ENCODE measurements at places on chromosomes 7 and 10.

GRCh38 chr10:31073996-31074721, 42.5 kb upstream of the ZNF438 start:
- no peak for DNase-seq

- no peak for DNase-seq
Measured at GRCh38 chr7:1323178-1324027, 90.7 kb downstream of the UNCX start.

DNA sequence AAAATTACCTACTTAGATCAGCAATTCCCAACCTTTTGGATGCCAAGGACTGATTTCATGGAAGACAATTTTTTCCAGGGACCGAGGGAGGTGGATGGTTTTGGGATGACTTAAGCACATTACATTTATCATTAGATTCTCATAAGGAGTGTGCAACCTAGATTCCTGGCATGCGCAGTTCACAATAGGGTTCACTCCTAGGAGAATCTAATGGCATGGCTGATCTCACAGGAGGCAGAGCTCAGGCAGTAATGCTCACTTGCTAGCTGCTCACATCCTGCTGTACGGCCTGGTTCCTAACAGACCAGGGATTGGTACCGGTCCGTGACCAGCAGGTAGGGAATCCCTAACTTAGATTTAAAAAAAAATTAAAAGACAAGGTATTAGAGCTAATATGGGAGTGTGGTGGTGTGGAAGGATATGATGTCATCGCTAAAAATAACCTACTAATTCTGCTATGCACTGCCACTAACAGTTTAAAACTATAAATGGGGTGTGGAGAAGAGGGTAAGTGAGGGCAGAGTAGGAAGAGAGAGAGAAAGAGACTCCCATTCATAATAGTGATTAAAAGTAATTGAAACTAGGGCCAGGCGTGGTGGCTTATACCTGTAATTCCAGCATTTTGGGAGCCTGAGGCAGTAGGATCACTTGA, 282.7 kb downstream of the BAMBI start:
- no peak for DNase-seq

DNA sequence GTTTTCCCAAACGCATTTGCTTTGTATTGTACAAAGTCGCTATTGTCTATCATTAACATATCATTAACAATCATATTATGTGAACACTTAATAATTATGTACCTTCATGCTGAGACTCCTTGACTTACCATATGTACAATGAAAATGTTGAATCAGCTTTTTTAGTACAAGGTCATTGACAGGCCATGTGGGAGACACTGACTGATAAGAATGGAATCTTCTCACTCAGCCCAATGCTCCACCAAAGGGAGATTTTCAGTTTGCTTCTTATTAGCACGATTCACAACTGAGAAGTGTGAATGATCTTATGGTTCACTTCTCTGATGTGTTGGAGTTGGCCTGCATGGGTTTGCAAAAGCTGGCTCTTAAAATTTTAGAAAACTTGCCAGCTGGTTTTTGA, 253.5 kb upstream of the TEX47 start:
- no peak for DNase-seq

DNA sequence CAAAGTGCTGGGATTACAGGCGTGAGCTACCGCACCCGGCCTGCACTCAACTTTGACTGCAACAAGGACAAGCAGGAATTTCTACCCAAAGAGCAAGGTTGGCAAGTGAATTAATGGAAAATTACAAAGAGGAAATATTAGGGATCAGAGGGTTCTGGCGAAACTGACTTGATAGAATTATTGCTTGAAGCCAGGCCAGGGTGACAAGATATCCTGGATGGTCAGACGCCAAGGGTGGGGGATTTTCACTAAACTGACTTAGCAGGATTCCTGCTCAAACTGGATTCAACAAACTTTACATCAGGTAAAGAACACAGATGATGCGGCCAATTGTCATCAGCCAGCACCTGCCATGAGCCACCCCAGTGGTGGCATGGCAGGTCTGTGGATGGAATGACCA, 603.6 kb upstream of the MGMT start:
- no peak for DNase-seq

- no peak for DNase-seq
Measured at GRCh38 chr10:72083790-72084459, 4.4 kb downstream of the SPOCK2 start.

DNA sequence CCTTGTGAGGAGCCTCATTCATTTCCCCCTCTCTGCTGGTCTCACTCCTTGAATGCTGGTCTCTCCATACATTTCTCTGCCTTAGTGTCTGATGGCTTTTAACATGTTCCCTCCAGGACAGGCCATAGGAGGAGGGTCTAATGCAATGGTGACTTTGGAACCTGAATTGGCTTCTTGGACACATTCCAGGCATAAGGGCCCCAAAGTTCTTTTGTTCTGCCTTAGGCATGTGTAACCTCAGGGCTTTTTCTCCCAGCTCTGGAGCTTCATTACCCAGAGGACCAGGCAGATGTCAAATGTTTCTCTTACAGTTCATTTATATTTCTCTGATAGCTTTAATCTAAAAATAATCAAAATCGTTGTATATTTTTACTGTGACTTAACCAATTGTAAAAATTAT, 162.6 kb downstream of the SDK1 start:
- no peak for DNase-seq

- DNase-seq, result no peak
Measured at GRCh38 chr10:7534480-7534852, 123.6 kb upstream of the SFMBT2 start.

- no peak for DNase-seq
Measured at GRCh38 chr10:16748749-16749148, 68.5 kb downstream of the RSU1 start.

GRCh38 chr10:129099992-129100391, 367.0 kb upstream of the MGMT start:
- no peak for DNase-seq

- no peak for DNase-seq
Measured at GRCh38 chr10:17443707-17444387, 10.5 kb downstream of the ST8SIA6 start.

DNA sequence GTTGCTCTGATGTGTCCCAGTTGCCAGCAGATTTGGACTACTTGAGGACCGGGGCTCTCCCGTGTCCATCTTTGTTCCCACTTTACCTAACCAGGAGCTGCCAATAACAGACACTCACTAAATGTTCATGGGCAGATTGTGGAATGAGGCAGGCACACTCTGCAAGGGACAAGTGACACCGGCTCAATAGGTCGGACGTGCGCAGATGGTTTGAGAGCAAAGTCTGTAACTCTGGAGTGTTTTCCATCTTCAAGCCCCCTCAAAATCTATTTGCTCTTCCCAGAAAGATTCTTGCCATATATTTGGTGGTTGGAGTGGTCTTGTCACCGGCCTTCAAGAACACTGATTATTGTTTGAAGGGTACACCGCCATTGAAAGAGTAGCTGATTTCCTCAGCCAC, 47.2 kb downstream of the THNSL1 start:
- DNase-seq, result no peak

GRCh38 chr10:74189999-74190421, 39.0 kb downstream of the ADK start:
- DNase-seq, result no peak

- no peak for DNase-seq
Measured at GRCh38 chr7:70480927-70481569, 650.9 kb upstream of the GALNT17 start.

- DNase-seq, result no peak
Measured at GRCh38 chr10:36051500-36051991, 409.4 kb upstream of the FZD8 start.

DNA sequence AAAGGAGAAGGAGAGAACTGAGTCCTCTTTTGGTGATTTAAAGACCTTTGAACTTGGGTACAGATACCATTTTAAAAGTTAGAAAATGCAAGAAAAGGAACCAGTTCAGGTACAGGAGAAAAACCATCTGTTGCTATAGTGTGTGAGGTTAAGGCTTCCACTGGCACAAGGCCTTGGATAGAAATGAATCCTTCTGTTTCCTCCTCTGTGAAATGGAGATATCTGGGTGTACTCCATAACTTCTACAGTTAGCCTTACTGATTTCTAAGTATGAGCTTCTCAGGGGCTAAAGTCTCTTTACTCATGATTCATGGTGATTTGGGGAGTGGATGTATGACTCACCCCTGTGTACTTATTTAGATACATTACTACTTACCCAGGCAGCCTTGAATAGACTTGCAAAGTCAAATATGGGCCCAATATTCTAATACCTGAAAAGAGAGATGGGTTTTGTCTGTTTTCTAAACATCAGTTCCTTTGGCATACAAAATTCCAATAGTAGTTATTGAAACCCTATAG, 117.2 kb upstream of the ADO start:
- no peak for DNase-seq

GRCh38 chr7:232410-233248, 40.3 kb downstream of the FAM20C start:
- DNase-seq, result no peak

- no peak for DNase-seq
Measured at GRCh38 chr7:158020706-158021095, 566.9 kb downstream of the PTPRN2 start.

- DNase-seq, result no peak
Measured at GRCh38 chr10:98994030-98994429, 241.6 kb downstream of the HPSE2 start.

- DNase-seq, result no peak
Measured at GRCh38 chr10:21518641-21519396, 6.7 kb downstream of the SKIDA1 start.

GRCh38 chr10:46037107-46037825, 6.8 kb upstream of the NCOA4 start:
- DNase-seq, result no peak

GRCh38 chr7:84629640-84630318, 435.2 kb upstream of the SEMA3A start:
- DNase-seq, result no peak

DNA sequence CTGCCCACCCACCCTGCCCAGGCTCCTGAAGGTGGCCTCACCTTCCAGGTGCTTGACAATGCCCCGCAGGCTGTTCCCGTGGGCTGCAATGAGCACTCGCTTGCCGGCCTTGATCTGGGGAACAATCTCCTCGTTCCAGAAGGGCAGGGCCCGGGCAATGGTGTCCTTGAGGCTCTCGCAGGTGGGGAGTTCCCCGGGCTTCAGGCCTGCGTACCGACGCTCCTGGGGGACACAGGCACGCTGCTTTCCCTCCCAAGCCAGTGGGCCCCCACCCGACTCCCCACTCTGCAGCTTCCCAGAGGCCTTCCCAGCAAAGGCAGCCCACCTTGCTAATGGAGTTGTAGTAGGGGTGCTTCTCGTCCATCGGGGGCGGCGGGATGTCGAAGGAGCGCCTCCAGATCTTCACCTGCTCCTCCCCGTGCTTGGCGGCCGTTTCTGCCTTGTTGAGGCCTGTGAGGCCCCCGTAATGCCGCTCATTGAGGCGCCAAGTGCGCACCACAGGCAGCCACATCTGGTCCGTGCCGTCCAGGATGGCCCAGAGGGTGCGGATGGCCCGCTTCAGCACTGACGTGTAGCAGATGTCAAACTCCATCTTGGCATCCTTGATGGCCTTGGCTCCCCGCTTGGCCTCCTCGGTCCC, 456 bp downstream of the PGAM2 start:
- DNase-seq, result no peak

DNA sequence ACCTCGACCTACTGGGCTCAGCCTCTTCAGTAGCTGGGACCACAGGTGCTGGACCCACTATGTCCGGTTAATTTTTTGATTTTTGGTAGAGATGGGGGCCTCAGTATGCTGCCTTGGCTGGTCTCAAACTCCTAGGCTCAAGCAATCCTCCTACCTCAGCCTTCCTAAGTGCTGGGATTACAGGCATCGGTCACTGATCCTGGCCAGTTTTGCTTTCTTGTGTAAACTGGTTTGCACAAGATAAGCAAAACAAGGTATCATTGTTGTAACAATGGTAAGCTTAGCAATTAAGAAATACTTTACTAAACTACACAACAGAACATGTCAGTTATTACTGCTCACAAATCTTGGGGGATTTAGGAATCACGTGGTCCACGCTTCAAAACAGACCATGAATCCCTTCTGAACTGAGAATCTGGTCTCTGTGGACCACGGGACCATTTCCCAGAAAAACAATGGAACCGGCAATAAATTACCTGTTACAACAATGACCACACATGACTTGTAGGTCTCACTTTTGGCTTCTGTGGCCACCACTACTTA, 36.8 kb downstream of the RSU1 start:
- DNase-seq, result no peak

DNA sequence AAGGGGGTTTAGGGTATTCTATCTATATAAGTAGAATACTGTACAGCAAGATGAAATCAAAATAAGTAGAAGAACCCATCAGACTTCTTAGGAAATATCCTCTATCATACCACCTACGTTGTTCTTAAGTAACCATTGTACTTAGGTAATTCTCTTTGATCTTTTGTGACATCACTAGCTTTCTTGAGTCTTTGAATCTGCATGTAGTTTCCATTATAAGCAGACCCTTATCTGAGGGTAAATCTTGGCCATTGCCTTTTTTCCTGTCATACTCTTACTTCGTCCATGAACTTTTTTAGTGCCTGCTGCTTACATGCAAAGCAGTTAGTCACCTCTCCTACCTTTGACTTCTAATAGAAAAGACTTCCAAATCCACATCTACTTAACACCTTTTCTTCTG, 49.0 kb downstream of the WAC start:
- no peak for DNase-seq

- DNase-seq, result no peak
Measured at GRCh38 chr10:24825551-24825950, 101.9 kb upstream of the ARHGAP21 start.

DNA sequence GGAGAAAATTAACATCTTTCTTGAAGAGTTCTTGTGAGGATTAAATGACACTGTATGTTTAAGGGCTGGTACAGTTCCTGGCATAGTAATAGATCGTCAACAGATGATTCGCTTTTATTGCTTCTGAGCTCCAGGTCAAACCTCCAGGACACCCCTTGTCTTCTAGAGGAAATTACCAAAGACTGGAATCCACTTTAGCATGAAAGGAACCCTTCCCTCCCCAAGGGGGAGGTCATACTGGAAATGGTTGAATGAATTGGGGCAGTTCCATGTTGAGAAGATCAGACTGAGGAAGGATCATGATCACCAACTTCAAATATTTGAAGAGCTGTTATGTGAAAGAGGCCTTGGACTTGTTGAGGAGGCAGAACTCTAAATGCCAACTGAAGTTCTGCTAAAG, 8.9 kb downstream of the NFE2L3 start:
- DNase-seq, result no peak

GRCh38 chr10:8326396-8327139, 272.1 kb downstream of the GATA3 start:
- no peak for DNase-seq

DNA sequence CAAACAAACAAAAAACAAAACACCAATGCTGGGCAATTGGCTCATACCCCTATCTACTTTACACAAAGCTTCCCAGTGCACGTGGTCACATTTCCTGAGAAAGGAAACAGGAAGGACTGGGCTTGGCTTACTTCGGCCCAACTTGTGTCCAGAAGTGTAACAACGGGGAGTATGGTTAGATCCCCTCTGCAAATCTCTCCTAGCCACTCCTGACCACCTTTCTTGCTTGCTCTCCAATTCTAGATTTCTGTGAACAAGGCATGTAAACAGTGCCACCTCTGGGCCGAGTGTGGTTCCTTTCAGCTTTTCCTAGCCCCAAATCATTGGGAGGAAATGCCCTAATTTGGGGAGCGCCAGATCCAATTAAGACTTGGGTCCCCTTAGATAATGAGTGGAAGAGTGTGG, 21.0 kb upstream of the FRAT2 start:
- no peak for DNase-seq

- no peak for DNase-seq
Measured at GRCh38 chr10:7260412-7260900, 150.4 kb downstream of the SFMBT2 start.
